ENCODE measurements at places on chromosomes 5 and 9. TPM values are rescaled to one million over a fixed set of nuclear protein-coding genes. Genes with fewer than 3 reads are reported as not detected.

PCDHB9 gene
- total RNA-seq = not detected

SH2D3C gene
- 7.0 TPM for total RNA-seq

ACTBL2 gene
- not detected for total RNA-seq

GRM6 gene
- total RNA-seq = not detected

SPATA31A3 gene
- not detected for total RNA-seq

TSSK1B gene
- total RNA-seq = not detected

CNTNAP3 gene
- total RNA-seq = not detected

MLANA gene
- total RNA-seq = not detected

DMGDH gene
- total RNA-seq = not detected

CMYA5 gene
- 0.22 TPM for total RNA-seq

FPGS gene
- total RNA-seq = 137 TPM

MAP1B gene
- 0.16 TPM for total RNA-seq

GRCh38 chr5:1881098-1881572, 1.6 kb downstream of the IRX4 start:
- DNase-seq = no peak

DNA sequence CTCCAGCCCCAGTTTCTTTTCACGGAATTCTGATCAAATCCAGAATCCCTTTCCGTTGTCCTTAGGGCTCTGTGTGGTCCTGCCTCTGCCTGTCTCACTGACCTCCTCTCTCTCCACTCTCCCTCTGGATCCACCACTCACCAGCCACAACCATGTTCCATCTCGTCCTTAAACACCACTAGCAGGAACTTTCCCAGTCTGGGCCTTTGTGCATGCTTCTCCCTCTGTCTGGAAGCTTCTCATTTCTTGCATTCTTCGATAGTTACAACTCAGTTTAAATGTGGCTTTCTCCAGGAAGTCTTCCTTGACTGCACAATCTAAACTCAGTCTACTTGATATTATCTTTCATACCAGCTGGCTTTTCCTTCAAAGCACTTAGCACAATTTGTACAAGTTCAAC, 117.7 kb upstream of the MSX2 start:
- DNase-seq = no peak

GRCh38 chr5:171906066-171906570, 100.3 kb downstream of the FBXW11 start:
- no peak for DNase-seq

GRCh38 chr9:127612939-127613582, 984 bp downstream of the STXBP1 start:
- peak; percentile 11 for DNase-seq

DNA sequence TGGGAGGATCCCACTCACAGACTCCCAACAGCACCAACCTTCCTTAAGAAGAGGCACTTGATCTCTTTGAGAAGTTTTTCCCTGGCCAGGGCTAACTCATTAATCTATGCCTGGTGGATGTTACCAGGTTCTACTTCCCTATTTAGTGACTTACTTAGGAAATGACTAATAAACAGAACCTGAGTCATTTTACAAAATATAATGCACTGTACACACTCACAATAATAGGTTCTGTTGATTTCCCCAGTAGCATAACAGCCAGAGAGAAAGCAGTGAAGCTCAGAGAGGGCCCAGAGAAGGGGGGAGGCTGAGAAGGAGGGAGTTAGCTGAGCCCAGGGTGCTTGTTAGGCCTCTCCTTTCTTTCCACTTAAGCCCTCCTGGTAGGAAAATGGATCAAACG, 27.1 kb downstream of the FRMD3 start:
- DNase-seq = no peak

DNA sequence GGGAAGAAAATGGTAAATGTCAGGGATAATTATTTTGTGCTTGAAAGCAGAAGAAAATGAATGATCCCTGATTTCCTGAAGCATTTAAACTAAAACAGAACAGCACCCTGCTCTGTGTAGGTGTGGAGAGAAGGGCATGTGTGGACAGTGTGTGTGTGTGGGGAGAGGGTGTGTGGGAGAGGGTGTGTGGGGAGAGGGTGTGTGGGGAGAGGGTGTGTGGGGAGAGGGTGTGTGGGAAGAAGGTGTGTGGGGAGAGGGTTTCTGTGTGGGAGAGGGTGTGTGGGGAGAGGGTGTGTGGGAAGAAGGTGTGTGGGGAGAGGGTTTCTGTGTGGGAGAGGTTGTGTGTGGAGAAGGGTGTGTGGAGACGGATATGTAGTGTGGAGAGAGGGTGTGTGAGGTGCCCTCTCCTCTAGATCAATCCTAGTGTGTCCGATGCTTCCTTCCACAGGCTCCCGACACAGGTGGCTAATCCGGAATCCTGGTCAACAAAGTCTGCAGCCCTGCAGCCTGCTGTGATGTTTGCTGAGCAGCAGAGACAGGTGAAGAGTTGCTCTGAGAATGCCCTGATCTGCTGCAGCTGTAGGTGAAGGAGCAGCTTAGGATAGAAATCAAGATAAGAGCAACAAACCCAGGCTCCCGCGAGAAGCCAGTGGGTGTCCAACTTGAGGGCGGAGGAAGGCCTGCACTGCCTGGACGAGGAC, 15.5 kb downstream of the IRX4 start:
- no peak for DNase-seq

DNA sequence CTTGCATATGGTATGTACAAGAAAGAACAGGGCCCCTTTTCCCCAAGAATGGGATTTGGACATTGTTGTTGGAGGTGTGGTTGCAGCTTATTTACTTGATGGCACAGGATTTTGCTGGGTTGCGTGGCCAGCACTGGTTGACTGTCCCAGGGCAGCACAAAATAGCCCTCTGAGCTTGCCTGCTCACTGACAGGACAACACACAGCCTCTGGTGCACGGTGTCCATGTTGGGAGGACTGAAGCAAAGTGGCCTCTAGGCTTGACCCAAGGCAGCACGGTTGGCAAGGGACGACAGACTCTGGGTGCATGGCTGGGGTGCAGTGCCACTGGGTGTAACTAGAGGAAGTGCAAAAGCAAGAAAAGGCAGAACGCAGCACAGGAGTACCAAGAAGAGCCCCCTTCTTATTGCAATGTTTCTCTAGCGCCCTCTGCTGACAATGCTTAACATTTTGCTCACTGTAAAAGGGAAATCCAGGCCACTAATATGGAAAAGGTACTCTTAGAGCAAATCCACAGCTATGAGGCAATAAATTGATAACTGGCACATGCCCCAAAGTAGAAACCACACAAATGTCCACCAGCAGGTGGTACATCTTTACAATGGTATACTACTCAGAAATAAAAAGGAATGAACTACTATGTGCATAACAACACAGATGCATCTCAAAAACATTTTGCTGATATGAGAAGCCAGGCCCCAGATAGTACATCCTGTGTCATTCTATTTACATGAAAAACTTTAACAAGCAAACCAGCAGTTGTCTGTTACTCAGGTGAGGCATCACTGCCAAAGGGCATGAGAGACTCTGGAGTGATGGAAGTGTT, 47.4 kb upstream of the BARX1 start:
- DNase-seq = no peak

DNA sequence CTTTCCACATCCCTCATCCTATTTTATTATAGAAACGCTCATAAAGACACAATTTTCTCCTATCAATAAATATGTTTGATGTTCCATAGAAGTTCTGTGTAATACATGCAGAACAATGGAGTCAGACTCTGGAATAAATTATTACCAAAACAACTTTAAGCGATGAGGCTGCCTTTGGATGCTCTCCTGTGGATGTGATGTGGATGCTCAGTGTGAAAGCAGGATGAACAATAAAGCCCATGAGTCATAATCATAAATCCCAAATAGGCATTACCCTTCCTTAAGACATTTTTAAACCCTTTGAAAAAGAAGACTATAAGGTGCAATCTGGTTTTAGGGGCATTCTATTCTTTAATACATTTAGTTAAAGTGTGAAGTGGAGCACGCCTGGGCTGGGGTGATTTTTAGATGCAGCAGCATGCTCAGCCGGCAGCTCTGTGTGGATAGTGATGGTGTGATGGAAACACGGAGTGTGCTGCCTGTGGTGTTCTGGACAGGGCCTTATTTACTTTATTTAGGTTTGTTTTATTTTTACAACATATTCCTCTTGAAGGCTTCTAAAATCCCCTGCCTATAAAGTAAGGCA, 991.4 kb downstream of the PTPRD start:
- DNase-seq = no peak

DNA sequence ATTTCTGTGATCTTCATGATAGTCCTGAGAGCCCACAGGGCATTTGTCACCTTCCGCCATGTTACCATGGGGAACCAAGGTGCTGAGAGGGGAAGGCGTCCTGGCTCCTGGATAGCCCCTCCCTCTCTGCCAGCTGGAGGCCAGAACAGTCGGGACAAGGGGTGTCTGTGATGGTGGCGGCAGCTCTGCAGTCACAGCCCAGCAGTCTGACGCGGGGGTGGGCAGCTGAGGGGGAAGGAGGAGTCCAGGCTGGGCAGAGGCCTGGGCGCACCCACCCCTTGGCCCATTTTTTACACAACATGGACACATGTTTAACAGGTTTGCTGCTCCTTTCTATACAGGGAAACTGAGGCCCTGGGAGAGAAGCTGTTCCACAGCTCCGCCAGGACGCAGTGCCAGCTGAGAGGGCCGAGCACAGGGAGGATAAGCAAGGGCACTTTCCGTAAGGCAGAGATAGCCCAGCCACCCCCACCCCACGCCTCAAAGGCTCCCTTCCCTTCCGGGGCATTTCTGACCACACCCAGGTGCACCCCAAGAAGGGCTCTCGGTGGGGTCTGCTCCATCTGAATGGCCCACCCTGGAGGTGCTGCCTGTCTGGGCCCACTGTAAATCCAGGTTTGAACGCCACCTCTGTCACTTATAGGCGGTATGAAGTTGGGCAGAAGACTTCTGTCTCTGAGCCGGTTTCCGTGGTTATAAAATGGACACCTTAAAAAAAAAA, 17.1 kb downstream of the LRRC8A start:
- no peak for DNase-seq

DNA sequence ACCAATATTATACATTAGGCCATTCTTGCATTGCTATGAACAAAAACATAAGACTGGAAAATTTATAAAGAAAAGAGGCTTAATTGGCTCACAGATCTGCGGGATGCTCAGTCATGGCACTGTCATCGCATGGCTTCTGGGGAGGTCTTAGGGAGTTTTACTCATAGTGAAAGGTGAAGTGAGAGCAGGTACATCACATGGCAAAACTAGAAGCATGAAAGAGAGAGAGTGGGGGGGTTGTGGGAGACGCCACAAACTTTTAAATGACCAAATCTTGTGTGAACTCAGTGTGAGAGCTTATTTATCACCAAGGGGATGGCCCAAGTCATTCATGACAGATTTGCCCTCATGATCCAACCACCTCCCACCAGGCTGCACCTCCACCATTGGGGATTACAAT, 398.3 kb upstream of the EDIL3 start:
- DNase-seq = no peak

GRCh38 chr9:38318759-38319495, 73.6 kb upstream of the ALDH1B1 start:
- no peak for DNase-seq

- no peak for DNase-seq
Observed at GRCh38 chr9:117528225-117528624, 113.4 kb upstream of the ASTN2 start.

DNA sequence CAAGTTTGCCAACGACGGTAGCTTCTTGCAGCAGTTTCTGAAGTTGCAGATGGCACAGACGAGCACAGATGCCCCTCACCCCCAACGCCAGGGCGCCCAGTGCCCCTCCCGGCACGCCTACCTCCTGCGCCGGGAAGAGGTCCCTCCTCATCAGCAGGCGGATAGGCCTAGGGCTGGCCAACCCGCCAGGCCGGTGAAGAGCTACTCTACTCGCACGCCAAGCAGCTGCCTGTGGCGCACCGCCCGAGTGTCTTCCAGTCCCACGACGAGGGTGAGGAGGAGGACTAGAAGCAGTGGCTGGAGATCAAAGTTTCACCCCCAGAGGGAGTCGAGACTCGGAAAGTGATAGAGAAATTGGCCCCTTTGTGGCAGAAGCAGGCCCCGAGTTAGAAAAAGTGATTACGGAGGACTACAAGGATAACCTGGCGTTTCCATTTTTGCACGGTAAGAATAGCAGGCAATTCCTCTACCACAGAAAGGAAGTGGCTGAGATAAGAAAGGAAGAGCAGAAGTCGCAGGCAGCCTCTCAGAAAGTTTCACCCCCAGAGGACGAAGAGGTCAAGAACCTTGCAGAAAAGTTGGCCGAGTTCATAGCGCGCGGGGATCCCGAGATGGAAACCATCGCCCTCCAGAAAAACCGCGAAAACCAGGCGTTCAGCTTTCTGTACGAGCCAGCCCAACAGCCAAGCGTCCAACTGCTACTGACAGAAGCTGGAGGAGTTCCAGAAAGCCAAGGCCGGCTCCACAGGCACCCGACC, 170.4 kb downstream of the HINT1 start:
- DNase-seq = no peak

DNA sequence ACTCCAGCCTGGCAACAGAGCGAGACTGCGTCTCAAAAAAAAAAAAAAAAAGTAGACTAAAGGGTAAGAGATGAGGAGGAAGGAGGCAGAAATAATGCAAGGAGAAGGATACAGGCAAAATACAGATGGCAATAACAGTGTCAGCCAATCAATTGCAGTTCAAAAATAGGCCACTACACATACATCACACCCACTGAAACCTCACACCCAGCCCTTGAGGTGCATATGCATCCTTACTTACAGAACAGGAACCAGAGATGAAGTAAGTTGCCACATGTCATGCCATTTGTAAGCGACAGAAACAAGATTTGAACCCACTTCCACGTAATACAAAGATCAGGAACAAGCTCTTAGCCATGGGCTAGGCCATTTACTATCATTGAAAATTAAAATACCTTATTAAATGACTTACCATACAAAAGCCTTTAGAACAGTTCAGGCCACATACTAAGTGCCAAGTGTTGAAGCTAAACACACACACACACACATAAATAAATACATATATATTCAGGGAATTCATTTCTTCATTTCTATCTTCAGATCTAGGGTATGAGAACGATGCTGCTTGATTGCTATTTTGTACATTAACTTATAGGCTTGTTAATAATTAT, 98.4 kb downstream of the FNBP1 start:
- peak; percentile 20 for DNase-seq

DNA sequence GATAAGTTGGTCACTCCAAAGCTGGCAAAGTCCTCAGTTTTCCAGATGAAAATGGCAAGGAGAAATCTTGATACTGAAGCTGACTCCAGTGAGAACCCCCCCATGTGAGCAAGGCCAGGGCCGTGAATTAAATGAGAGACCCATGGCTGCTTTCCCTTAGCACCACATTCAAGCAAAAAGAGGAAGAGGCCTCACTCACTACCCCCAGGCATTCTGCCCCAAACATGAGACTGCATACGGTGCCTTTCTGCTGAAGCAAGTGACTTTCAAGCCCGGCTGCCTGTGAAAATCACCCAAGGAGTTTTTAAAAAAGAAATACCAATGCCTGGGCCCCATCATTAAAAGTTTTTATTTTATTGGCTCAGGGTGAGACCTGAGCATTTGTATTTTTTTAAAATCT, 66.9 kb downstream of the TMEM252 start:
- no peak for DNase-seq

GRCh38 chr9:31168161-31168560, 1216.3 kb upstream of the ACO1 start:
- no peak for DNase-seq

GRCh38 chr5:129689045-129689444, 58.8 kb upstream of the MINAR2 start:
- no peak for DNase-seq

Data from activated T-cell treated with anti-CD3 and anti-CD28 coated beads, Interleukin-2, amount 50 U/mL, for 4 hours (primary cell).